Lower leg skin (tissue), 4 donors: ENCODE measurements at places on chromosomes 5 and 9.

DNA sequence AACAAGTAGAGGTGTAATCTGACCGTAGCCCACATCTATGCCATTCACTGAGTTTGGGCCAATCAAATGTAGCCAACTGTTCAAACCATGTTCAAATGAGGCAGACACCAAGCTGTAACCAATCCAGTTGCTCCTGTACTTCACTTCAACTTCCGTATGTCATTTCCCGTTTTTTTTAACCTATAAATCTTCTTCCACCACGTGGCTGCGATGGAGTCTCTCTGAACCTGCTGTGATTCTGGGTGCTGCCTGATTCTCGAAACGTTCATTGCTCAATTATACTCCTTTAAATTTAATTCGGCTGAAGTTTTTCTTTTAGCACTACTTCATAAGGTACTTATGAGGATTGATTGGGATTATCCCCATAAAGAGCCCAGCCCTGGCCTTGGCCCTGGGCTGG lies 179.7 kb downstream of the PIK3R1 start:
- DNase-seq, result no peak

DNA sequence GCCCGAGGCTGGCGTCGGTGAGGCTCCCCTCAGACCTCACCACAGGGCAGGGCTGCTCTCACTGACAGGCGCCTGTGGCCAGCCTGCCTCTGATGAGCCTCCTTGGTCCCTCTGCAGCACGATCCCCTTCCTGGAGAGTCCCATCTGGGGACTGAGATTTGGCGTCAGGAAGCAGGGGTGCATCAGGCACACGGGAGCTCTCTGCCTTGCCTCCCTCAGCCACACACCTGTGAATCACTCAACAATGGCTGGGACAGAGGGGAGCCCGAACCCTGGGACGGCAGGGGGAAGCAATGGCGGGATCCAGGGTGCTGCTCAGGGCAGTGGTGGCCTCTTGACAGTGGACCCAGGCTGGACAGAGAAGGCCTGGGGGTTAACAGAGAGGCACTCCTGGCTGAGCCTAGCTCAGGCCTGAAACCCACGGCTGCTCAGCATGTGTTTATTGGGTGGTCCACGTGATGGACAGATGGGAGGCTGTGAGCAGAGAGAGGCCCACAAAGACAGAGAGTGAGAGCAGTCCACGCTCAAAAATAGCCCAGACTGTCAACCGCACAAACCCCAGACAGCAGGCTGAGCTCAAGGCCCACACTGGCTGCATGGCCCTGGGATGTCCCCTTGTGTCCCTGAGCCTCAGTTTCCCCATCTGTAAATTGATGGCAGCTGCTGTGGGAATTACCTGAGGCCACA lies 11.9 kb downstream of the RASGEF1C start:
- DNase-seq, result no peak

- DNase-seq, result peak; percentile 71
Observed at GRCh38 chr5:2303431-2304100, 420.8 kb upstream of the IRX4 start.

- DNase-seq, result no peak
Observed at GRCh38 chr9:132494857-132495256, 84.8 kb downstream of the CFAP77 start.

- DNase-seq, result no peak
Observed at GRCh38 chr5:63011158-63011557, 432.5 kb downstream of the LRRC70 start.

- DNase-seq, result peak; percentile 95
Observed at GRCh38 chr9:4297786-4298254, 2.0 kb downstream of the GLIS3 start.

DNA sequence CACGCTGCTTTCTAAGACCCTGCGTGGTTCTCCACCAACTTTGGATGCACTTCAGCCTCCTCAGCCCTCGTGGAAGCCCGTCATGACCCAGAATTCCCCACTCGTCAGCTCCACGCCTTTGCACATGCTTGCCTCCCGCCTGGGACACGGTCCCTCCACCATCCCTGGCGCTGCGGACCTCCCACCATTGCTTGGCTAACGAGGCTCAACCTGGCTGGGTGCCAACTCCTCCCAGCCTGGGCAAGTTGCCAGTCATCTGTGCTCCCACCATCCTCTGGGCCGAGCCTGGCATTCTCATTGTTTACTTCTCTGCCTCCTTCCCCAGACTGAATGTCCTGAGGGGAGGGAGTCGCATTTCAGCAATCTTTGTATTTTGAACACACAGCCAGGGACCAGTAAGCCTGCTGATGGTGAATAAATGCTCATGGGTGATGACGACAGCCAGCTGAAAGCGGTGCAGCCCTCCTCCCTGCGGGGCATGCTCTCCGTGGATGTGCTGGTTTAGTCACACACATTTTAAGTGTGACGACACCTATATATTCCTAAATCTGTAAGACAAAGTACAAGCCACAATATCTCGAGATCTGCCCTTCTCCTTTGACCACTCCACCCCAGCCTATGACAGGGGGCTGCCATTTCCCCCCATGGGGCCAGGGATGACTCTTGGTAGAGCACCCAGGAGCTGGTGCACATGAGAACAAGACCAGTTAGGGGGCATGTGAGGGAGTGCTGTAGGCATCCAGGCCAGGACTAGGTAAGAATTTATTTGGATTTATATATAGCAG lies 37.6 kb downstream of the ANKRD33B start:
- peak; percentile 90 for DNase-seq
